Cardiac fibroblast (primary cell): ENCODE measurements at places on chromosomes 16 and 17.
A peak's percentile ranks its signal among the peaks of the same experiment; 100 is the strongest.

GRCh38 chr17:57782647-57783337, 37.7 kb upstream of the CCDC182 start:
- no peak for DNase-seq

DNA sequence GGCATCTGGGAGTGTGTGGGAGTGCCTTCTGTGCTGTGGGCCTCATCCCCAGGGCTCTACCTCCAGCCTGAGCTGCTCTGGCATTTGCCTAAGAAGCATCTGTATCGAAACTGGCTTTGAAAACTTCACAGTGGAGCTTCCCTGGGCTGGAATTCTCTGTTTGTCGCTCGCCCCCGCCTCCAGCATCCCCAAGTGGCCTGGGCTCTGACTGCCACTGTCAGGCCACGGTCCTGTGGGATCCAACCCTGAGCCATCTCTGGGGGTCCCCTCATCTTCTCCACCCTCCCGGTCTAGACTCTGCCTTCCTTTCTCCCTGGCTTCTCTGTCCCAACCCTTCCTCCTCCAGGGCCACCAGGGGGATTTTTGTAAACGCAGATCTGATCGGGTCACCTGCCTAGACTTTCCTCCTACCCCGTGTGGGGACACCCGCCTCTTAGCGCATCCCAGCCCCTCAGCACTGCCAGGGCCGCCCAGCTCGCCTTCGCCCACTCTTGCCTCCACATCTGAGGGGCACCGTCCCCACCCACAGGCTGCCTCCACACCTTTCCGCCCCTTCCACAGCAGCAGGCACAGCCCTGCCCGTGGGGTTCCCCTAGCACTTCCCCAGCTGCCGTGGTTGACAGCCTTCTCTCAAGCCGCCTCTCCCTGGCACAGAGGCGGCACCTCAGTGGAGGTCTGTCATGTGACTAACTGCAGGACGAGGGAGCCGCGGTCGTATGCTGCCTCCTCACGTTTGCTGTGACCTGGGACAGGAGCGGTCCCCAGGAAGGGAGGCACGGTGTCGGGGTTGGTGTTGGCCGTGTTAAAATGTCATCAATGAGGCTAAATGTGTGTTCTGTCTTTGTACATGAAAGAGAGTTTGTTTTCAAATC, 12.0 kb downstream of the TBC1D24 start:
- no peak for DNase-seq

DNA sequence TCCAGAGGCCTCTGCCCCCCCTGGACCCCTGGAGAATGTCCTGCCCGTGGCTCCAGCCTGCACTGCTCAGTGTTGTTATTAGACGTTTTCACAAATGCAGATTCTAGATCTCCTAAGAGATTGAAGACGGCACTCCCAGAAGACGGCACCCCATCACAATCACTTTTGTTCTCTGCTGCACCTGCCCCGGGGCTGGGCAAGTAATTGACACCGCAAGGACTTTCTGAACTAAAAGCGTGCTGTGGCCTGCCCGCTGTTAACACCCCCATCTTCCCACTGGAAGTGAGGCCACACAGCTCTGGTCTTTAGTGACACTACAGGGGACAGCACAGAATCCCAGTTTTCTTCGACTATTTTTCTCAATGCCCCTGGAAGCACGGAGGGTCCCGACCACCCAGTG, 256.9 kb downstream of the ENGASE start:
- DNase-seq: no peak

DNA sequence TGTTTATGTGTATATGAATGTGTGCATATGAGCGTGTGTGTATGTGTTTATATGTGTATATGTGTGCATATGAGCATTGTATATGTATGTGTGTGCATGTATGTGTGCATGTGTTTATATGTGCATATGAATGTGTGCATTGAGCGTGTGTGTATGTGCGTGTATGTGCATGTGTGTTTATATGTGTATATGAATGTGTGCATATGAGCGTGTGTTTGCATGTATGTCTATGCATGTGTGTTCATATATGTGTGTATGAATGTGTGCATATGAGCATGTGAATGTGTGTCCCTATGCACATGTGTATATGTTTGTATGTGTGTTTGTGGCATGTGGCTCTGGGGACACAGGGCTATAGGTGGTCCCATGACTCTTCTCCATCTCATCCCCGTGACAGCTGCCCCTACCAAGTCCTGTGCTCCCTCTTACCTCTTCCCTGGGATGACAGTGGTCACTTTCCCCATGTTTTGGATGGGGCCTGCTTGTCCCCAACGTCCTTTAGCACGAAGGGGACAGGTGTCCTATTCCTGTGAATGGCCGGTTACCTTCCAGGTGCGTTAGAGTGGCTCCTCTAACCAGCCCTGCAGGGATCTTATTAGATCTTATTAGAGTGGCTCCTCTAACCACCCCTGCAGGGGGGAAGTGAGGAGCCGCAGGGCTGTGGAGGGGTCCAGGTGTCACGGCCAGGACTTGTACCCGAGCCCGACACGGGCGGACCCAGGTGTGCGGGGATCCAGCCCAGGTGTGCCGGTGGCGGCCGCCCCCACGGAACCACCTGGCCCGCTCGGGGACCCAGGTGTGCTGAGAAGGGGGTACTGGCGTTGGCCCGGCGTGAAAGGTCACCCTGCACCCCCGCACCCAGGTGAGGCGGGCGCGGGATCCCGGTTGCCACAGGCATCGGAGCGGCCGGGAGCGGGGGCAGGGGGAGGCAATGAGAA, 105.6 kb downstream of the SEC14L1 start:
- no peak for DNase-seq

DNA sequence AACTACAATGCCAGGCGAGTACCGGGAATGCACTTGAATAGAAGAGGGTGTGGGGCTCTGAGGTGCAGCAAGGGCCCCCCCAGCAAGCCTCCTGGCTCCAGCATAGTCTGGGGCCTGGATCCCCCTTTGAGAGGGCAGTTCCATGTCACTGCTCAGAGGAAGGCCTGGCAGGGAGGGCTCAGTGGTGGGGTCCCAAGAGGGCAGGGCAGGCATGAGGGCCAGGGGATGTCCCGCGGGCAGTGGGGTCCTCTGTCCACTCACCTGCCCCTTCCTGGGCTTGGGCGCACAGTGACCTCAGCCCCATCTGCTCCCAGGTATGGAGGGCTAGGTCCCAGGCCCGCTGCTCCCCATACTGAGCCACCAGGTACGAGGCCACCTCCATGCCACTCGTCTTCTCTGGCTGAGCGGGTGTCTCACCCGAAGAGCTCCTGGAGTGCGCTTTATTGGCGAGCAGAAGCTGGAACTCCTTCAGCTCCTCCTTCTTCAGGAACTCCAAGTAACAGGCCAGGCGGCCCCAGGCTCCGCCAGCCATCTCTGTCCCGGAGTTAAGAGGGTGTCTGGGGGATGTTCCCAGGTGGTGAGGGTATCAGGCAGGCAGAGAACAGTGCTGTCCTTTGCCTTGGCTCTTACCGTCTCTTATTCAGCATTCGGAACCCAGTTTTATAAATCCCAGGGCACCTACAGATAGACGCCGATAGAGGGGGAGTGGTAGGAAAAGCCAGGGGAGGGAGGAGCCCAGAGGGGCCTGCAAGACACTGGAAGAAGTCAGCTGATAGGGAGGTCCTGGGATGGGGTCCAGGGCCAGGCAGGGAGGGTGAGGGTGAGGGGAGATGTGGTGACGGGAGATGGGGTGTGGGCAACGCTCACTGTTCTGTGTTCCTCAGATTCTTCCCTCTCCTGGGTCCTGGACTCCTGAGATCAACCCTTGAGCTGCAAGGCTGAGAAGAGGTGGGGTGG, 605 bp downstream of the NLRP1 start:
- peak; percentile 43 for DNase-seq
